ENCODE measurements at places on chromosomes 13 and 19.

DNA sequence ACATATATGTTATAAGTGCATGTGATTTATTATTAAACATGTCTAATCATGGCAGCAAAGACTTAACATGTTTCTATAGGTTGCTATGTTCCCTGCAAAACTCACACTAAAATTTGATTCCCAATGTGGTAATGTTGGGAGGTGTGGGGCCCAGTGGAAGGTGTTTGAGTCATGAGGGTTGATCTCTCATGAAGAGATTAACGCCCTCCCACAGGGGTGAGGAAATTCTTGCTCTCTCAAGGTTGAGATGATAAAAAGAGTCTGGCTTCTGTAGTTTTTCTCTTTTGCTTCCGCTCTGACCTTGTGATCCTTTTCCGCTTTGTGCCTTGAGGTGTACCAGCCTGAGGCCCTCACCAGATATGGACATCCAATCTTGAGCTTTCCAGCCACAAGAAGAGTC, 737.5 kb upstream of the SLITRK5 start:
- DNase-seq = no peak

- no peak for DNase-seq
Measured at GRCh38 chr13:98144027-98144741, 1.3 kb downstream of the FARP1 start.

DNA sequence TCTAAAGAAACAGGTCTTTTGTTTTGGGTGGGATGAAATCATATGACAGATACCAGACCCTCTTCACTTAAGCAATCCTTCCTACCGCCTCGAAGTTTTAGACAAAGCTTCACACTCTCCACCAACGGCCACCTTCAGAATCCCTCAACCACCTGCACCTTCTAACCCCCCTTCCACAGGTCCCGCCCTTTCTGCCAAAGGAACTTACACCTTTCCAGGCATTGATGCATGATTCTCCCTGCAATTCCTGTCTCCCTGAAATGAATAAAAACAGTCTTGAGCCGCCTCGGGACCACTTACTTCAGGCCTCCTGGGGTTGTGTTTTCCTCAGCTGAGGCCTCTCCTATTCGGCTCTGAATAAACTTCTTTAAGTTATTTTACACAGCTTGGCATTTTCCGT, 859 bp downstream of the ZNF433 start:
- no peak for DNase-seq

DNA sequence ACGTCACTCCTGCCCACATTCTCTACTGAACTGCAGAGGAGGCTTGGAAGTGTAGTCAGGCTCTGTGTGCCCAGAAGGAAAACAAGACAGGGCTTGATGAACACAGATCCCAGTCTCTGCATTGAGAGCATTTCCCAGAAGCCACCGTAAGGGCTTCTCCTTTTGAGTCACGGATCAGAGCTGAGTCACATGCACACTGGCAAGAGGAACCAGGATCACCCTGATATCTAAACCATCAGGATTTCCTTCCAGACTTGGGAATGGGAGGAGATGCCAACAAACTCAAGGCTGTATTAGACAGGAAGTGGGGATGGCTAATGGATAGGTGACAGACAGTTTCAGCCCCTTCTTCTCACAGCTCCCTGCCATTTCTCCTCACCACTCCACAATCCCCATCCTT, 17.7 kb upstream of the FBXO17 start:
- DNase-seq = no peak

DNA sequence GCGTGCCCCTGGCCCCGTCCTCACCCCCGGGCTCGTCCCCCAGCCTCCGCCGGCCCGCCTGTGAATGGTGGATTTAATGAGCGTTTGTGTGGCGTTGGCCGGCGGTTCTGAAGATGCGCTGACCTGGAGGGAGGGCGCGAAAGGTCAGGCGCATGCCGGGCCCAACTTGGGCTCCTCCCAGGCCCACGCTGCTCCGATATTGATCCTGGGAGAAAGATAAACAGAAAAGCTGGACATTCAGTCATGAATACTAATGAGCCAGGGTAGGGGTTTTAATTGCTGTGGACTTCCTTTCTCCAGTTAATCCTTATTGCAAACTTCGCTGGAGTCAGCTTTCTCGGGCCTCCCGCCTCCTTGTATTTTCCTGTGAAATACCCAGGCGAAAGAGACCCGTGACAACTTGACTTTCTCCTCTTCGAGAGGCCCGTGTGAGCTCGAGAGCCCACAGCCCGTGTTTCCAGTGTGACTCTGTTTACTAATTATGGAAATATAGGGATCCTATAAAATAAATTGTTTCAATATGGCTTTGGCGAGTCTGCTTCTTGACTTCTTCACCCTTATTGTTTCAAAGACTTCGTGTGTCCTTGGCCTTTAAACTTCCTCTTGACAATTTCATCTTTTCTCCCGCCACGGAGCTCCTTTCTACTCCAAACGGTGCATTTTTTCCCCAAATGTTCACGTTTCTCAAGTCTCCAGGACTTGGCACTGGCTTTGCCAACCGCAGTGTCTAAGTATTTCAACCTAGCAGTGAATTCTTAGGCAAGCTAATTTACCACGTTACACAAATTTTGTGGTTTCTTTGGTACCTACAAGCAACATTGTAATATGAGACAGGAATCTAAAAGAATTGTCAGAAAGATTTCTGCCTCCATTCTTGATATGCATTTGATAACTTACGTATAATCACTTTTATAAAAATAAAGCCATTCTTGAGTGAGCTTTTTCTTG, 10.5 kb downstream of the ZIC2 start:
- DNase-seq = no peak

GRCh38 chr13:101346942-101347728, 69.2 kb downstream of the NALCN start:
- DNase-seq = no peak

GRCh38 chr13:38814331-38814730, 127.5 kb downstream of the FREM2 start:
- DNase-seq = no peak

GRCh38 chr13:49248622-49249002, 887 bp downstream of the CDADC1 start:
- no peak for DNase-seq

DNA sequence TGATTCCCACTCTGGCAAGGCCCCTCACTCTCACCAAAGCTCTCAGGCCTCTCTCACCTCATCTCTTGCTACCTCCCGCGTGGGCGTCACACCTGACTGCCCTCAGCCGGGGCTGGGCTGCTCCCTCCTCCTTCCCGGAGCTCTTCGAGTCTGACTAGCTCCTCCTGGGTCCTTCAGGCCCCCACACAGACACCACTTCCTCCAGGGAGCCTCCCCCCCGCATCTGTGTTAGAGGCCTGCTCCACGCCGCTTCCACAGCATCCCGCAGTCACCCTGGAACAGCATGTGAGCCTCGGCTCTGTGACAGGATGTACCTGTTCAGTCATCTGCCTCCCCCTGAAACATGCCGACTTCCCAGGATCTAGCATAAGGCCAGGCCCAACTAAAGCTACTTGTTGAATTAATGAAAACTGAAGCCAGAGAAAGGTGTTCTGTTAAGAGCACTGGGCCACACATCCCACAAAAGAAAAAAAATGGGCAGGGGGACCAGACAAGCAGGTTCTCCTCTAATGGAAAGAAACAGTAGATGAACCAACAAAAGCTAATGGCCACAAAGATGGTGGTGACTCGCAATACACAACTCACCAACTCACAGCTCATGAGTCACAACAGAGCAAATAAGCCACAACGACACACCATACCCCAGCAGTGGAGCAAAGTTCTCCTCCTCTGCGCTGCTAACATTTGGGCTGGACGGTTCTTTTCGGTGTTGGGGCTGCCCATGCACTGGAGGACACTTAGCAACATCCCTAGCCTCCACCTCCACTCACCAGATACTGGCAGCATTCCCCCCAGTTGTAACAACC, 3.0 kb downstream of the PPP6R1 start:
- DNase-seq = peak; percentile 57

- no peak for DNase-seq
Measured at GRCh38 chr13:90997951-90998350, 349.5 kb upstream of the MIR17HG start.

DNA sequence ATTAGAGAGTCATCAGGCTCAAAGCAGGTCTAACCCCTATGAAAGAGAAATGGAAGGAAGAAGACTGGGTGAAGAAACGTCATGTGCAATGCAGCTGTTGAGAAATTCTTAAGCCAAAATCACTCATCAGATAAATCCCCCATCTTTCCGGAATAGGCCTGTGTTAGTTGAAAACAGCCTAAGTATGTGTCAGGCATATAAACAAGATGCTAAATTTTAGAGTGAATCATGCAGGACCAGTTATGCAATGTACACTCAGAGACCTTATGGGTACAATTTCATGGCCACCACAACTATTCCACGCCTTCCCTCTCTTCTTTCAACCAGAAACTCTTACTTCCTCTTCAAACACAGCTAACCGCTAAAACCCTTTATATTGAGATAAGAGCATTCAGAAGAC, 717.7 kb upstream of the ATXN8OS start:
- no peak for DNase-seq

DNA sequence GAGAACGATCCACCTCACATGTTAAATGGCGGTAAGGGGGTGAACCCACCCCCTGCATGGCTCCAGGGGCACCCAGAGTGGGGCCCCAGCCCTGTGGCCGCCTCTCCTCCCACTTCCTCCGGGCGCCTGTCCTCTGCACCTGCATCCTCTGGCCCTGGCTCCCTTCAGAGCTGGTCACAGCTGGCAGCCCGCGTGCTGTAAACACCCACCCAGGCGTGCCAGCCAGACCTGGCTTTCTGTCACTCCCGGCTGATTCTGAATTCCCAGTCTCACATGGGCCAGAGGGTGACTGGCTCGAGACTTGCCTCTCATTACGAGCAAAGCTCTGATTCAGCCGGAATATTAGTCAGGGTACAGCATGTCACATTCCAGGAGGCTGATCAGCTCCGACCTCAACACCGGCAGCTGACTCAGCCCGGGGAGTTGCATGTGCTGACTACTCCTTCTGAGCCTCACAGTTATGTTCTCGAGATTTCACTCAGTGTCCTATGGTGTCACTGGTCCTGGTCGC, 75.1 kb downstream of the GNG7 start:
- DNase-seq = peak; percentile 55

DNA sequence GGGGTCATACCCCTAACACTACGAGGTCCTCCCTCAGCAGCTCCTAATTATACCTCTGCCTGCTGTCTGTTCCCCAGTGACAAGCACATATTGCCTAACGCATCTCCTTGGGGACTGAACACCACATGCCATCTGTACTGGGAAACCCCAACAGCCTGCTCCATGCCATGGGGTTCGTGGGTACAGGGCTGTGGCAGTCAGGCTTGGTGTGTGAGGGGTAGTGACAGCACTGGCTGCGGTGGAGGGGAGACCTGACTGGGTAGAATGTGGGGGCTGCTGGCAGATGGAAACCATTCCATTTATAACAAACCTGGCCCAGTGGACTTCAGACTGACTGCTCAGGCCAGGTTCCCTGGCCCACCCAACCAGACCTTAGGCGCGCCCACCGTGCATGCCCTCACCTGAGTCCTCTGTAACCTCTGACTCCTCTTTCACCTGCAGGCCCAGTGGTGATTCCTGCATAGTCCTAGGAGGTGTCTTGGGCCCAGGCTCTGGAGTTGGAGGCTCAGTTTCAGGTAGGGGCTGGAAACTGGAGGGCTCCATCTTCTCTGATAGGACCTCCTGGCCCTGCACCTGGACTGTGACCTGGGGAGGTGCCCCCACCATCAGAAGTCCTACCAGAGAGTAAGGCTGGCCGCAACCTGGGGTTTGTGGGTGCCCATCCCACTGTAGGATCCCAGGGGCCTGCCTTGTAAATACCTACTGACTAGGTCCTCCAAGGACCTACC, 3.0 kb downstream of the MZF1 start:
- no peak for DNase-seq

GRCh38 chr19:7703332-7703731, 1.4 kb upstream of the FCER2 start:
- DNase-seq = no peak

- DNase-seq = peak; percentile 47
Measured at GRCh38 chr19:14337510-14337909, 43.7 kb upstream of the ADGRE5 start.

DNA sequence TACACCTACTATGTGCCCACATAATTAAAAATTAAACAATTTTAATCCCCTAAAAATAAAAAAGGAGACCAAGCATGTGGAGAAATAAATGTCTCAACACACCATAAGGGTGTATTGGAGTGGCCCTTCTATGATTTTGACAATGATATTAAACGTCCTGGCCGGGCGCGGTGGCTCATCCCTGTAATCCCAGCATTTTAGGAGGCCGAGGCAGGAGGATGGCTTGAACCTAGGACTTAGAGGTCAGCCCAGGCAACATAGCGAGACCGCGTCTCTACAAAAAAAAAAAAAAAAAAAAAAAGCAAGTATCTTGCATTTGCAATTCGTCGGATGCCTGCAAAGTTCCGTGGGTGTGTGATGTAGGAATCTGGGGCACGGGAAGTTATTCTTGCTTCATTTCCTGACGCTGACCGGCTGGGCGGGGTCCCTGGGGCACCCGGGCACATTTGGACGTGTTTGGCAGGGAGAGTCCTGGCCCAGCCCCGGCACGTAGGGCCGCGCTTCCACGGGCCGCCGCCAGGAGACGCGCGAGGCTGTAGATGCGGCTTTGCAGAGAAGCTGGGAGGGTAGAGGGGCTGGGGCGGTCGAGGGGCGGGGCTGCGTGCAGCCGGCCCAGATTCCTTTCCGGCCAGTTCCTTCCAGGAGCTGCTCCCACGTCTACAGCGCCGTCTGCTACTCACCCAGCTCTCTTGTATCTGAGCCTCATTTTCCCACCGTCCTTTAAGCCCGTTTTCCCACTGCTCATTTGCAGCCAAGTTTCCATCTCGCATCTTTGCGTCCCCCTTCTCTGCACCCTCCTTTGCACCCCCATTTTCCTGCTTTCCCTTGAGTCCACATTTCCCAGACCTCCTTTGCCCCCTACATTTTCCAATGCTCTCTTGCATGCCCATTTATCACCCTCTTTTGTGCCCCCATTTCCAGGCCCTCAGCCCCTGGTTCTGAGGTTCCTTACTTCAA, 2.2 kb upstream of the TSPAN16 start:
- peak; percentile 85 for DNase-seq

GRCh38 chr13:31119526-31119925, 42.2 kb downstream of the HSPH1 start:
- DNase-seq = no peak

DNA sequence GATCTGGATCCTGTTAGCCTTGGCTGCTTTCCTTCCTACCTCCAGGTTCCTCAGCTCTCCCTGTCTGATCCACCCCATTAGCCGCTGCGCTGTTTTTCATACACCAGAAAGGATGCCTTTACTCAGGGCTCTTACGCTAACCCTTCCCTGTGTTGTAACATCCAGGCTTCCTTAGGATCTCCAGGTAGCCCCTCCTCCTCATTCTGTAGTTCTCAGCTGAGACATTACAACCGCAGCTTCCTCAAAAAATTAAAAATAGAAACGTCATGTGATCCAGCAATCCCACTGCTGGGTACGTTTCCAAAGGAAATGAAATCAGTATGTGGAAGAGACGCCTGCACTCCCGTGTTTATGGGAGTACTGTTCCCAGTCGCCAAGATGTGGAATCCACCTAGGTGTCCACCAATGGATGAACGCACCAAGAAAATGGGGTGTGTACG, 18.4 kb upstream of the MYADM start:
- DNase-seq = no peak

- DNase-seq = no peak
Measured at GRCh38 chr13:112062072-112062567, 4.8 kb upstream of the SOX1 start.

Data from activated naive CD4-positive, alpha-beta T cell treated with anti-CD3 and anti-CD28 coated beads, Interleukin-2, amount 50 U/mL, for 16 hours (primary cell).